DMS79 treated with DMSO at 0.1 percent for 48 hours (cell line): ENCODE measurements at places on chromosomes 11 and 22.
A peak's percentile ranks its signal among the peaks of the same experiment; 100 is the strongest.

- DNase-seq = no peak
These were observed 23.4 kb downstream of the TPBGL start for GRCh38 chr11:75263944-75264349.

DNA sequence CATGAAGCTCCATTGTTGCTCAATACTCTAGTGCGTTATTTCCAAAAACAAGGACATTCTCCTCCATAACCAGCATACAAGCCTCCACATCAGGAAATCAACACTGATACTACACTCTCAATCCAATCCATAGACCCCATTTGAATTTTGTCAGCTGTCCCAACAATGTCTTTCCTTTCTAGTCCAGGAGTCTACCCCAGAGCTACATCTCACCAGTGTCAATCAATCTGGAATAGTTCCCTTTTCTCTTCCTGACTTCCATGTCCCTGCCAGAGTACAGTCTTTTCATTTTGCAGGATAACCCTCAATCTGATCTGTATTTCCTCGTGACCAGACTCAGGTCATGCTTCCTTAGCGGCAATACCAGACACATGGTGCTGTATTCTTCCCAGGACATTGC is 43.0 kb downstream of the TCF20 start:
- no peak for DNase-seq

DNA sequence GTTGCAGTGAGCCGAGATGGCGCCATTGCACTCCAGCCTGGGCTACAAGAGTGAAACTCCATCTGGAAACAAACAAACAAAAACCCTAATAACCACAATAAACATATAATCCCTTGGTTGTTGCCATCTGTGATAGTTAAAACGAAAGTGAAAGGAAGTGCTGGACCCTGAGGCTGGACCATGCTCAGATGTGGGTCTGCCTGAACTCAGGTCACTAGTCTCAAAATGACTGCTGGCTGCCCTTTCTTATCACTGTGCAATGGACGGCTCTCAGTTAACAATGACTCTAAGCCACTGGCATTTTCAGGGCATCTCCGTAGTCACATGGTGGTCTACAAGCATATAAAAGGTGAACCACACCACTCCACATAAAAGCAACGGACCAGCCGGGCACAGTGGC is 48.2 kb upstream of the FTH1 start:
- DNase-seq = no peak

- DNase-seq = no peak
These were observed 217.3 kb downstream of the RAB38 start for GRCh38 chr11:87957961-87958360.

DNA sequence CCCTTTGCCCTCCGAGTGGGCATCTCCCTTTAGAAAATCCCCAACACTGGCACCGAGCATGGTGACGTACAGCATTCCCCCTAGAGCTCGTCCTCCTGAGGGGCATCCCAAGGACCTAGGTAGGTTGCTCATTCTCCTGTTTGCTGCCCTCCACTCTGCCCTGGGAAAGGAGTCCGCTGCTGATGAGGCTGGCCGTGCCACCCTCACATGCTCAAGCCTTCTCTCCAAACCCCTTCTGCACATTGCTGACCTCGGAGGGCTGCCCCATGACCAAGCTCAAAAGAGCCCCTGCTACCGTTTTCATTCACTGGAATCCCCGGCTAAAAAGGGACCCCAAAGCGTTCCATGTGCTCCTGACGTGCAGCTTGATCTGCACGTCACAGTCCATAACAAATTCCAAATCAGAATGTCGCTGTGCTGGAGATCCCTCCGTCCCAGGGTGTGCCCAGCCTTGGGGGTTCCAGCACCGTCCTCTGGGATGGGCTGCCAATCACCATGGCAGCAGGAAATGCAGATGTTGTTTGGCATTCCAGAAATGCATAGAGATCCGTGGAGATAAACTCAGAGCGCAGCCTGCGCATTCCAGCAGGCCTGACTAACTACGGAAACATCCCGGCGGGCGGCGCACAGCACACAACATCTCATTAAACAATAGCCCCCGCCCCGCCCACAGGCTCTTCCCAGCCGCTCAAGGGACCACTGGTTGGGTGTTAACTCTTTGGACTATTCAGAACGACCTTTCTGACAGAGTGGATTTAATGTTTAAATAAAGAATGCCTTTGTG is 26.3 kb upstream of the GNB1L start:
- no peak for DNase-seq

DNA sequence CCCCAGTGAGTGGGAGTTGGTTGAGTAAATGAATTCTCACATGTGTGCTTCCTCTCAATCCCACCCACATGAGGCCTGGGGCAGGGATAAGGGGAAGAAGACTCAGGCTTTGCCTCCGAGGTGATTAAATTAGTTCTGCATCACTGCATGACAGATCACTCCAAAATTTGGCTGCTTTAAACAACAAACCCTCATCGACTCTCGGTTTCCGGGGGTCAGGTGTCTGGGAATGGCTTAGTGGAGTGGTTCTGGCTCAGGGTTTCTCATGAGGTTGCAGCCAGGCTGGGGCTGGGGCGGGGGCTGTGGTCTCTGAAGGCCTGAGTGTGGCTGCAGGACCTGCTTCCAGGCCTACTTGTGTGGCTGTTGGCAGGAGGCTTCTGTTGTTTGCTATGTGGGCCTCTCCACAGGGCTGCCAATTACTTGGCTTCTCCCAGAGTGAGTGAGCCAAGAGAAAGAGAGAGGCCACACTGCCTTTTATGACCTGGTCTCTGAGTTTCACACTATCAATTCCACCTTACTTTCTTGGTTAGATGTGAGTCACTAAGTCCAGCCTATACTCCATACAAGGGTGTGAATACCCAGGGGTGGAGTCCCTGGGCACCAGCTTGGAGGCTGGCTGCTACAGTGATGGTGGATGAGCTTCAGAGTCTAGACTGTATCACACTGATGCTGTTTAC is 15.9 kb downstream of the MOGAT2 start:
- peak; percentile 88 for DNase-seq

GRCh38 chr11:12775955-12776354 is 101.7 kb downstream of the TEAD1 start:
- no peak for DNase-seq

- no peak for DNase-seq
These were observed 516.6 kb downstream of the BUD13 start for GRCh38 chr11:116256215-116256614.

DNA sequence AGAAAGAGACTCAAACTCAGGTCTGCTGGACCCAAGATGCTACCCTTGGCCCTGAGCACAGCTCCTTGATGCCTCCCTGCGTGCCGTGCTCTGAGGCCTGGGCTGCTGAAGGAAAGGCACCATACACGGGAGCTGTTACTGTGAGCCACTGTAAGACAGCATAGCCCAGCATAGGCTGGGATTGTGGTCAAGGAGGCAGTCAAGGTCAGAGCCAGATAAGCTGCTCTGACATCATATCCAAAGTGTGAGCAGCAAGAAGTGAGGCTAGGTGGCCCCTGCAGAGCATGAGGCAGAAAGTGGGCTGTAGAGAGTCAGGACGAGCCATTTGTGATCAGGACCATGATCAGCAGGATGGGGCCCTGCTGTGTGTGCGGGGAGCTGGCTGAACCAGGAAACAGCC is 7.7 kb downstream of the SLC22A8 start:
- no peak for DNase-seq

GRCh38 chr11:83158357-83158786 is 1.4 kb downstream of the PCF11 start:
- no peak for DNase-seq

DNA sequence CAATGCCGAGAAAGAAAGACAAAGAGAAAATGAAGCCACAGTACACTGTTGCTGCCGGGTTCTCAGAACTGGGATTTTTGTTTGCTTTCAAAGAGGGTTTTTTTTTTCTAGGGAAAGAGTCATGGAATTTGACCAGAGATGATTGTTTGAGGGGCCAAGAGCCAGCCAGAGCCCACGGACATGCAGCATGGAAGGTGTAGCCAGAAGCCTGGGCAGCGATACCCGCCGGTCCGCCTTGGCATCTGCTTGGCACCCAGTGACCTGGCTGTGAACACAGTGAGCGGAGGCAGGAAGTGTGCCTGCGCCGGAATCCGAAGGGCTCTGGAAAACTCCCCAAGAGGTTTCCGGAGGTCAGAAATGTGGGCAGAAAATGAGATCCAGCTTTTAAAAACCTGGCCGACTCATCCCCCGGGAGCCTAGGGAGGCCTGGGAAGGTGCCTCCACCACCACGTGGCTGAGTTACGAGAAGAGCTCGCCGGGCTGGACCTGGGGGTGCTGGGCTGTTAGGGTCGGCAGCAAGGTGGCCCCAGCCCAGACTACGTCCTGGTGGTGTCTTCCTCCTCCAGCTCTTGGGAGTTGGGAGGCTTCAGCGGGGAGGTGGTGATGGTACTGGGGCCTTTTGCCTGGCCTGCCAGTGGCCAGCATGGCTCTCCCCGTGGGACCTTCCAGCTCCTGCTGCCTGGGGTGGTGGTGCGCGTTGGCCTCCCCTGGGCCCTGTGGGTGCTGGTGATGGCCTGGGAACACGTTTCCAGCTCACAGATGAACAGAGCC is 61.6 kb upstream of the PPARA start:
- DNase-seq = no peak

DNA sequence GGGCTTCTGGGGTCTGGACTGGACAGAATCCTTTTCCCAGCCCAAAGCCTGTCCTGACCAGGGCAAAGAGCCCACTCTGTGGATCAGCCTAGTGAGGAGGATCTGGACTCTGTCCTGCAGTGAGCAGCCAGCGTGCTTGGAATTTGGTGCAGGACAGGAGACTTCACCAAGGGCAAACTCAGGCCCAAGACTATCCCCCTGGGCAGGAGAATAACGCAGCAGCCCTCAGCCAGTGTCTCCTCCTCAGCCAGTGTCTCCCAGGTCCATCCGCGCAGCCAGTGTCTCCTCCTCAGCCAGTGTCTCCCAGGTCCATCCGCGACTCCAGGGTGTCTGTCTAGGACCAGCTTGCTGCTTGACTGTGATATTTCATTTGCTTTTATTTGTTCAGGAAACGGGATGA is 1334.0 kb downstream of the TBC1D22A start:
- DNase-seq = no peak

- no peak for DNase-seq
These were observed 130.1 kb upstream of the SYN3 start for GRCh38 chr22:33188326-33188725.

- no peak for DNase-seq
These were observed 124.0 kb downstream of the ME3 start for GRCh38 chr11:86548271-86548917.

- no peak for DNase-seq
These were observed 21.6 kb upstream of the ADORA2A start for GRCh38 chr22:24405631-24406321.

- no peak for DNase-seq
These were observed 59.3 kb downstream of the GGTLC2 start for GRCh38 chr22:22703715-22704114.

DNA sequence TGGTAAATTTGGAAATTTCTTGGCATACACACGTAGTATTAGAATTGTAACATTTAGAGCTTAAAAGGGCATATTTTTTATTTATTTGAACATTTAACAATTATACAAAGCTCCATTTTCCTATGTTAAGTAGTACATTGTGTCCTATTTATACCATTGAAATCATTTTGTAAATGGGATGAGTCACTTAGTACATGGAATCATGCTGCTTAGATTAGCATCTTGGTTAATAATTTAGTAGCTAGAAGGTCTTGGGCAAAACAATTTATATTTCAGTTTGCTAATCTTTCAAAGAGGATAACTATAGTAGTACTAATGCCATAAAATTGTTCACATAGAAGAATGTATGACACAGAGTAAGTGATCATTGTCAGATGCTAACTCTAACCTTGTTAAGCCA is 450.1 kb upstream of the LUZP2 start:
- no peak for DNase-seq
